RWPE1 (cell line): ENCODE measurements at places on chromosomes 6 and 20.

DNA sequence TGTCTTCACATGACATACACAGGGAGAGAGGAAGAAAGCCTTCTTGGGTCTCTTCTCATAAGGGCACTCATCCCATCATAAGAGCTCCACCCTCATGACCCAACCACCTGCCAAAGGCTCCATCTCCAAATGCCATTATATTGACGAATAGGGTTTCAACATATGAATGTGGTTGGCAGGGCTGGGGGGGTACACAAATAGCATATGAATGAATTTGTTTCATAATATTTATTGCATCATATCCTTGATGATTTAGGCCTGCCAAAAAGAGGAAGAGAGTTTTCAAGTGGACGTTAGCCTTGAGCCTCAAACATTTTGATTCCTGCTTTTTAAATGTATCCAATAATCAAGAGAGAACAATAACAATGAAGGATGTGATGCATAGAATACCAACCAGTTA, 26.2 kb upstream of the OPRM1 start:
- no peak for DNase-seq

- no peak for DNase-seq
These were observed 288.0 kb upstream of the AGPAT4 start for GRCh38 chr6:161561908-161562307.

GRCh38 chr6:37982317-37982716, 162.8 kb downstream of the ZFAND3 start:
- no peak for DNase-seq

GRCh38 chr6:91099479-91099878, 512.6 kb upstream of the MAP3K7 start:
- DNase-seq, result no peak

DNA sequence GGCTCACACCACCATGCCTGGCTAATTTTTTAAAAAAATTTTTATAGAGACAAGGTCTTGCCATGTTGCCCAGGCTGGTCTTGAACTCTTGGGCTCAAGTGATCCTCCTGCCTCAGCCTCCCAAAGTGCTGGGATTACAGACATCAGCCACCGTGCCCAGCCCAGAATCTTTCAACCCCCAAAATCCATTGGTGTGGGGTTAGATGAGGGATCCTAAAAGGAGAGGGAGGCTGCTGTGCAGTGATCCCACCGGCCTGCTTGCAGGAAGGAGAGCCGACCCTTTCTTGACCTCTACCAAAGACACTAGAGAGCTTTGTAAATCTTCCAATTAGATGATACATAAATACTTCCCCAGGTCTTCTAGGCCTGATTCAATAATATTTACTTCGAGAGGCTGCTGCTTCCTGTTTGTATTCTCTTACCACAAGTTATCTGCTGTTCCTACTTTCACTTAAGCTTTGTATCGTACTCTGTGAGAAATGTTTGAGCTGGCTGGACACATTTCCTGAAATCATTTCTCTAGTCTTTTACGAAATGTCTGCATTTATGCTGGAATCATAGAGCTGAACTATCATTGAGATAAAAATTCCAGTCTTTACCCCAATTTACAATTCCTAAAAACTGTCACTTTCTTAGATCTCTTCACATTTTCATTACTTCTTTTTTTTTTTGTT, 49.3 kb upstream of the IER3 start:
- DNase-seq, result no peak

- DNase-seq, result peak; percentile 82
These were observed 34.2 kb downstream of the CEP162 start for GRCh38 chr6:84193114-84193708.

DNA sequence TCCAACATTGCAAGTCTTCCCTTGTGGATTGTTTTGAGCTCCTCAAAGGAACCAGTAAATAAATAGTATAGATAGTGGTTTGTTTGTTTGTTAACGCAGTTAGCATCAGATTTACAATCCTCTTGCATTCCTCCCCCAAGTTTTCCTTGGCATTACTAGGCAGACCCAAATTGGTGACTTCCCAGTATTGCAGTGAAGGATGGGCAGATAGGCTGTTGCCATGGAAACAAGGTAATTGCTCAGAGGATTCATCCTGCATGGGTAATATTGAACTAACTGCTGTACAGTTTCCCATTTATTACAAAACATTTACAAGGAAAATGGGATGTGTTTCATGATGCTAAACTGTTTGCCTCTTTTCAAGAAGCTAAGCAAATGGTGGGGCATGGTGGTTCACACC, 477.2 kb downstream of the EPM2A start:
- DNase-seq, result no peak

DNA sequence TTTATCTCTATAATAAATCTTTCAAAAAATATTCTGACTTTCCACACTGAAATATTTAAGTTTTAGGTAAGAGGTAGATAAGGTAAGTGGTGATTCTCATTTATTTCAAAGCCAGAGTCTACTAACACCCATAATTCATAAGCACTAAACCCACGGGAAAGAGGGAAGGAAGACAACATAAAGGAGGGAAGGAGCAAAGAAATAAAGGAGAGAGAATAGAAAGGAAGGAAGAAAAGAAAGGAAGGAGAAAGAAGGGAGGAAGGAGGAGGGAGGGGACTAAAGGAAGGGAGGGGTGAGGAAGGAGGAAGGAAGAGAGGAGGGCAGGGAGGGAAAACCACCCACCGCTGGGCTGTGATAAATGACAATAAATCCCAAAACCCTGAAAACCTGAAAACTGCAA, 25.2 kb downstream of the MAP3K5 start:
- DNase-seq, result no peak
